ENCODE measurements at places on chromosomes 6 and 20.

- DNase-seq, result no peak
Measured at GRCh38 chr6:17902974-17903373, 84.5 kb downstream of the KIF13A start.

DNA sequence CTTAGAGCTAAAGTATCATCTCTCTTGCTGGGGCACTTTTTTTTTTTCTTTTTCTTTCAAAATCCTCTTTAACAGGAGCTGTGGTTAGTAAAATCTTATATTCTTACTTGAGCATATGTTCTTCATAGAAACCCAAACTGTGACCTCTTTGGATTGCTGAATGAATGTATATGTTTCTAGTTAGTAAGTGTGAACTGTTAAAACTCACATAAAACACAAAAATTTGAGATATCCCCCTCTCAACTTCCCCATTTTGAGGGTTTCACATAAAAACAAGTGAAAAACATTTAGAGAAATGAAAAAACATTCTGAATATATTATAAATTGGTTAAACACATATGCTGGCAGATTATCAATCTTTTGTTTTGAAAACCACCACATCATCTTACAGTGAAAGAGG lies 78.1 kb downstream of the INSM1 start:
- no peak for DNase-seq

DNA sequence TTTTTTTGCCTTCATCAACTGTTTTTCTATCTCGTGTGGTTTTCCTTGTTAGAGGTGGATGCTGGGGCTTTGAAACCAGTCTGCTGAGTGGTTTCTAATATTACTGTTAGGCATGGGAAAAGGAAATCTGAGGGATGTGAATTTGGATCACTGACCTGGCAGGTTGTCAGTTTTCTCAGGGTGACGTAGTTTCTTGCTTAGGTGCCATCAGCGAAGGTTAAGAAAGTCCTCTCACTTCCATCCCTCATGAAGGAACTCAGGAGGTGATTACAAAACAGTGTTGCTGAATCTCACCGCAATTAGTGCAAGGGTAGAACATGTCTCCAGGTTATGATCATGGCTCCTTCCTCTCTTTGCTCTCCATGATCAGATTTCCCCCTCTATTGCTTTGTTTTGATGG lies 135.9 kb downstream of the SOX4 start:
- DNase-seq, result no peak

GRCh38 chr20:33667245-33667675 lies 517 bp downstream of the ACTL10 start:
- no peak for DNase-seq

GRCh38 chr6:23522792-23523547 lies 603.0 kb upstream of the NRSN1 start:
- DNase-seq, result no peak

DNA sequence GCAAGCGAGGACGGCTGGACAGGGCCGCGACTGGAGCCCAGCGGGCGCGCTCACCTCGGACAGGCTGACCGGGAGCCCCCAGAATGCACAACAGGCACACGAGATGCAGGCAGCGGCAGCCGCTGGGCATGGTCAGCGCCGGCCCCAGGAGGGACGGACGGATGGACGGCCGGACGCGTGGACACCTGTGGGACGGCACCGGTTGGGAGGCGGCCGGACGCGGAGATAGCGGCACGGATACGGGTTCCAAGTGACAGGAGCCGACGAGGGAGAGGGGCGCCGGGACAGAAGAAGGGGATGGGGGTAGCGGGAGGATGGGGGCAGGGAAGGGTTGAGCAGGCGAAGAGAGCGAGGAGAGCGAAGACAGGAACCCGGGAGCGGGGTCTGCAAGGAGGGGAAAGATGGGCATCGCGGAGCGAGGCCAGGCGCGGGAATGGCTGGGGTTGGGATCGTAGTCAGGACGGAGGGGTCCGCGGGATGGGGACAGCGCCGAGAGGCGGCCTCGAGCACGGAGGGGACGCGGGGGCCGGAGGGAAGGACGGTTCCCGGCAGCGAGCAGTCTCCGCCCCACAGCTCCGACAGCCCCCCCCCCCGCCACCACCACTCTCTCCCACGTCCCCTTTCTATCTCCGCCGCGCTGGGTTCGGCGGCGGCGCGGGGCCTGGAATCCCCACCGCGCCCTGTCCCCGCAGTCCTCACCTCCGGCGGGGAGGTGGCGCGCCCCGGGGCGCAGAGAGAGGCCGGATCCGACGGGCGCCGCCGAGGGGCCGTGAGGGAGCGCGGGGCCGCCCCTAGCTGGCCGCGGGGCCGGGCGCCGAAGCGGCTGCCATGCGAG lies 435 bp downstream of the DLK2 start:
- DNase-seq, result no peak

GRCh38 chr6:46023216-46023915 lies 7.7 kb upstream of the CLIC5 start:
- no peak for DNase-seq

GRCh38 chr6:56767892-56768531 lies 125.3 kb upstream of the DST start:
- no peak for DNase-seq

GRCh38 chr6:169838346-169839028 lies 87.1 kb downstream of the ERMARD start:
- DNase-seq, result no peak

- no peak for DNase-seq
Measured at GRCh38 chr6:63529498-63529897, 42.8 kb upstream of the LOC128125822 start.

DNA sequence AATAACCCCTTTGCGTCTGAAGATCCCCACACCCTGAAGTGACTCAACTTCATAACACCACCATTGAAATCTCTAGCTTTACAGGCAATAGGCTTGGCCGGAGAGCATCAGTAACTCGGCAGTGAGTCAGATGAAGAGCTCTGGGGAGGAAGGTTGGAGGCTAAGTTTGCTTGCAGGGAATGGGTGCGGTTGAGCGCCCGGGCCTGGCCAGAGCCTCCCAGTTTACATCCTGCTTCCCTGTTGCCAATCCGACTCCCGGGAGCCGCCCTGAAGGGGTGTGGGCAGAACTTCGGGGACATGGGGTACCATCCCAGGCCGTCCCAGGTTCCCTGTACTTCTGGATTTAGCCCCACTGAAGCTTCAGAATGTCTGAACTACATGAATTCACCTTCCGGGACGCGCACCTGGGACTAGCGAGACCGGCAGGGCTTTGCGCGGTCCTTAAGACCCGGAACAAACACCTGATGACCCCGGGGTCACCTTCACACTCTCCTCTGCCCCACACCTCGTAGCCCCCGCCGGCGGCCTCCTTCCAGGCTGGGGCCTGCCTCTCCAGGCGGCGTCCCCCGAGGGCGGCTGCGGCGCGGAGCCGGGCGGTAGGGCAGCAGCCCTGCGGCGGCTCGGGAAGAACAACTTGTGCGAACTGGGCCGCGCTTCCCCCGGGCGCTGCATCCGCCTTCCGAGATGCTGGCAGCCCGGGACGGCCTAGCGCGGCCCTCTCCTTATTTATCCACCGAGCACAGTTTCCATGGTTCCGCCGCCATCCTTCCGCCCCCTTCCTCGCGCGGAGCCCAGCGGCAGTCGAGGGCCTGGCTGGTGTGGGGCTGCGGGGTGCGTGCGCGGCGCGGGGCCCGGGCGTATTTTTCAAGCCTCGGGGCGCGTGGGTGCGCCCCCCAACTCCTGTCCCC lies 56.6 kb upstream of the RREB1 start:
- DNase-seq, result no peak

GRCh38 chr20:36677422-36677771 lies 31.4 kb upstream of the SLA2 start:
- no peak for DNase-seq

DNA sequence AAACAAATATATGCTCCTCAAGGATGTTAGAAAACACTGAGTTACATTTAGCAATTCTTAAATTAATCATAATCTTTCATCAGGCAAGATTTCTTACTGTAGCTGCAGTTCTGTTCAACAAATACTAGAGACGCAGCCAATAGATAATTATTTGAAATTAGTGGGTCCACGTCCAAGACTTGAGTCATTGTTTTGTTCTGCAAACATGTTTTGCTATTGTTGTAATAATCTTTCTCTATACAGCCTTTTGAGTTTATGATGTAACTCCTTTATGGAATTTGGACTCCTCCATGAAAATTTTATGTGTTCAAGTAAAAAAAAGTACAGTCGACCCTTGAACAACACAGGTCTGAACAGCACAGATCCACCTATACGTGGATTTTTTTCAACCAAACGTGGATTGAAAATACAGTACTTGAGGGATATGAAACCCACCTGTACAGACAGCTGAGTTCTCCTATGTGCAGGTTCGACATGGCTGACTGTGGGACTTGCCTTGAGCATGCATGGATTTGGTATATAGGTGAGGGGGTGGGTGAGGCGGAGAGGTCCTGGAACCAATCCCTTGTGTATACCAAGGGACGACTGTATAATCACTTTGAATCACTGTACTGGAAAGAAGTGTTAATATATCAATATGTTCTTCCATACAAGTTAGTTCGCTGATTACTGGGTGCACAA lies 41.3 kb upstream of the SLC22A16 start:
- DNase-seq, result no peak

GRCh38 chr6:52661551-52661950 lies 9.4 kb upstream of the TMEM14A start:
- no peak for DNase-seq

- DNase-seq, result no peak
Measured at GRCh38 chr20:63056236-63057170, 49.7 kb upstream of the BHLHE23 start.

GRCh38 chr6:75331151-75331550 lies 46.6 kb upstream of the TMEM30A start:
- no peak for DNase-seq

GRCh38 chr6:76862936-76863335 lies 600.4 kb downstream of the HTR1B start:
- no peak for DNase-seq

DNA sequence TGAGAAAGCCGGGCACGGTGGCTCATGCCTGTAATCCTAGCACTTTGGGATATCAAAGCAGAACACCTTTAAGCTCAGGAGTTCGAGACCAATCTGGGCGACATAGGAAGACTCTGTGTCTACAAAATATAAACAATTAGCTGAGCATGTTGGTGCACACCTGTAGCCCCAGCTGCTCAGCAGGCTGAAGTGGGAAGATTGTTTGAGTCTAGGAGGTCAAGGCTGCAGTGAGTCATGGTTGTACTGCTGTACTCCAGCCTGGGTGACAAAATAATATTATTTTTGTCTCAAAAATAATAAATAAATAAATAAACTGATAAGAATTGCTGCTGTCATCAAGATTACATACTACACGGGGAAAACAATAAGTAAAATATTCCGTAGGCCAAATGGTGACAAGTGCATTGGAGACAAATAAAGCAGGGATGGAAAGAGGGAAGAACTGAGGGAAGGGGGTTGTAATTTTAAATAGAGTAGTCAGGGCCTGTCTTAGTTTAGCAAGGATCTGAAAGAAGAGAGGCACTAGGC lies 14.0 kb upstream of the TOP1 start:
- no peak for DNase-seq

Data from NCI-H2107 (cell line).